ENCODE measurements at places on chromosomes 13 and 19. TPM values are rescaled to one million over a fixed set of nuclear protein-coding genes. Genes with fewer than 3 reads are reported as not detected.

DNA sequence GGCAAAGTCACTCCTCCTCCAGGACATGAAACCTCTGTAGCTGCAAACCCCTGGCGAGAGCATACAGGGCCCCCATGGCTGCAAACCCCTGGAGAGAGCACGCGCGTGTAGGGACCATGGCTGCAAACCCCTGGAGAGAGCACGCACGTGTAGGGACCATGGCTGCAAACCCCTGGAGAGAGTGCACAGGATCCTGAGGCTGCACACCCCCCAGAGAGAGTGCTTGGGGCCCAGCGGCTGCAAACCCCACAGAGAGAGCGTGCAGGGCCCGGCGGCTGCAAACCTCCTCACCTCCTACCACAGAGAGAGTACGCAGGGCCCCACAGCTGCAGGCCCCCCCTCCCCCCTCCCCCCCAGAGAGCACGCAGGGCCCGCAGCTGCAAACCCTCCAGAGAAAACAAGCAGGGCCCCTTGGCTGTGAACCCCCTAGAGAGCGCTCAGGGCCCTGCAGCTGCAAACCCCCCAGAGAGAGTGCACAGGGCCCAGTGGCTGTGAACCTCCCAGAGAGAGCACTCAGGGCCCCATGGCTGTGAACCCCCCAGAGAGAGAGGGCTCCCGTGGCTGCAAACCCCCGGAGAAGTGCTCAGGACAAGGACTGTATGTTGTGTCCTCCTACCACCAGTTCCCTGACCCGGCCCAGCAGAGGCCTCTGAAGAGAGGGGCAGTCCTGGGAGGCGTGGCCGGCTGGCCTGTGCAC lies 7.3 kb downstream of the ADPRHL1 start:
- no peak for DNase-seq

DNA sequence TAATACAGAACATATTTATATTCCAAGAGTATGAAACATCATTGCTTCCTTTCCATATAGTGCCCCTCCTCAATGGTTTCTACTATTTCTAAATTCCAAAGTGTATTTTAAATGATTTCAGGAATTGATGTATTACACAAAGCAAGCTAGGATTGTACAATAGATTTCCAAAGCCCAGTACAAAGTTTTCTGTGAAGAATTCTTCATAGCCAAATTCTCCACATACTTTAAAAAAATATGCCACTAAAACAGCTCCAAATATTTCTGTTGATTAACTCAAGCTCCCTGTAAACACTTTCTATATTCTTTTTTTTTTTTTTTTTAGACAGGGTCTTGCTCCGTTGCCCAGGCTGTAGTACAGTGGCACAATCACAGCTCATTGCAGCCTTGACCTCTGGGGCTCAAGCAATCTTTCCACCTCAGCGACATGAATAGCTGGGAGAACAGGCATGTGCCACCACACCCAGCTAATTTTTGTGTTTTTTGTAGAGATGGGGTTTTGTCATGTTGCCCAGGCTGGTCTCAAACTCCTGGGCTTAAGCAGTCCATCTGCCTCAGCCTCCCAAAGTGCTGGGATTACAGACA lies 50.6 kb downstream of the ELF1 start:
- DNase-seq: no peak

DNA sequence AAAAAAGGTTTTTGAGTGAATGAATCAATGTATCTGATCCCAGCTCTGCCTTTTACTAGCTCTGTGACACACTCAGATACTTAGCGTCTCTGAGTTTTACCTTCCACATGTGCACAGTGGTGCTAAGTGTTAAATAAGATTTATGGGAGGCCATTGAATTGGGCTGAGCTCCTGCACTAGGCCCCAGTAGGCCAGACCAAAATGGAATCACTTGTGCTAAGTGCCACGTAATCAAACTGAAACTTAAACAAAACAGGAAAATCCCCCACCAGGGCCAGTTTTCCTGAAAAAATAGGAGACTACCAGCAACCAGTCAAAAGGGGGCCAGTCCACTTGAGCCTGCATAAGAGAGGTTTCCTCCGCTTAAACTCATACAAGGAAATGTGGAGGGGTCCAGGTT lies 40.9 kb downstream of the GJA3 start:
- DNase-seq: no peak

GRCh38 chr19:10872546-10873107 lies 1.3 kb downstream of the CARM1 start:
- no peak for DNase-seq

Gene WASF3
- total RNA-seq: 4.0 TPM

Data from colonic mucosa (tissue), 4 donors.